CD8-positive, alpha-beta memory T cell (primary cell): ENCODE measurements at places on chromosomes 3 and 15.

- no peaks in the 10 kb centered on the region for H3K27me3 ChIP-seq
- no peak for DNase-seq
- H3K4me1 ChIP-seq = no peaks in the 10 kb centered on the region
- no peaks in the 10 kb centered on the region for H3K36me3 ChIP-seq
- H3K4me3 ChIP-seq = no peak overlapping the region
Measured at GRCh38 chr3:167787440-167787839, 51.9 kb downstream of the SERPINI1 start.

DNA sequence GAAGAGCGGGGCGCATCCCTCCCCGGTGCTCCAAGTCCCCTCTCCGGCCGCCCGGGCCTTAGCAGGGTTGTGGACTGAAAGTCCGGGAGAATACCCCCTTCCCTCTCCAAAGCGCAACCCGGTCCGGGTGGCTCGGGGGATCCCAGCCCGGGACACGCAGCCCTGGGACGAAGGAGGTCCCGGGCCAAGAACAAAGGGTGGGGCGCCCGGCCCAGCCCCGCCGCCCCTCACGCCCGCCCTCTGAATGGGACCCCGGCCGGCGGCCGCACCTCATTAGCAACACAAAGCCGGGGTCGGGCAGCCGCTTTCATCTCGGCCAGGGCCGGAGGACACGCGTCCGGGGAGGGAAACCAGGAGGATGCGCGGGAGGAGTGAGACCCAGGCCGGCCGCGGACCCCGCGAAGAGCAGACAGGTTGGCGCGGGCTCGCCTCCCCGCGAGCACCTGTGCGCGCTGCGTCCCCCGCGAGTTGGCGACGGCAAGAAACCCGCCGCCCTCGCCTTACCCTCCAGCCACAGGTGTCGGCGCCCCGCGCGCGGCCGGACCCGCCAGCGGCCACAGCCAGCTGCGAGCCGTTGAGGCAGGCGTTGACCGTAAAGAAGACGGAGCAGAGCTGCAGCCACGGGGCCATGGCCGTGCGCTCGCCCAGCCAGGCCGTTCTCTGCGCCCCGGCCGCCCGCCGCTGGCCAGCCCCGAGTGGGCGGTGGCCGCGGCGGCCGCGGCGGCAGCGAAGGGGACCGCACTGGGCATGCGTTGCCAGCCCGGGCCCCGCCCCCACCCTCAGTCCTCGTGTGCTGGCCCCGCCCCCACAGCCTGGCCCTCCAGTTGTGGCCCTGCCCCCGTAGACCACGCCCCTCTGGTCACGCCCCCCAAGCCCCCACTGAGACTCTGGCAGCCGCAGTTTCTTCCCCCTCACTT lies at the start of gene IL17RD:
IL17RD (minus strand) TSS at position 697 of the 917 bp plus-strand sequence; CDS start at position 630, 67 bp downstream.
- no peaks in the 10 kb centered on the region for H3K36me3 ChIP-seq
- H3K4me1 ChIP-seq = peaks cover 6% of the 10 kb centered on the region
- H3K4me3 ChIP-seq = no peak within 1 kb of the TSS
- H3K27ac ChIP-seq = no peak within 1 kb of the TSS
- H3K27me3 ChIP-seq = peaks cover 28% of the 10 kb centered on the region

- no peak overlapping the region for H3K4me3 ChIP-seq
- no peak for DNase-seq
- H3K27me3 ChIP-seq = no peaks in the 10 kb centered on the region
- peaks cover 64% of the 10 kb centered on the region for H3K4me1 ChIP-seq
Measured at GRCh38 chr3:46278816-46279672, 36.8 kb downstream of the CCR3 start.

GRCh38 chr15:96411056-96412031 lies 80.8 kb downstream of the NR2F2 start:
- DNase-seq = no peak
- H3K36me3 ChIP-seq = no peaks in the 10 kb centered on the region
- H3K27me3 ChIP-seq = peaks cover 17% of the 10 kb centered on the region
- no peak overlapping the region for H3K4me3 ChIP-seq
- H3K27ac ChIP-seq = no peak overlapping the region

- no peak for DNase-seq
- peak overlapping the region; percentile 38 for H3K27ac ChIP-seq
- peaks cover 5% of the 10 kb centered on the region for H3K36me3 ChIP-seq
- H3K4me3 ChIP-seq = peak overlapping the region; percentile 6
- no peaks in the 10 kb centered on the region for H3K27me3 ChIP-seq
Measured at GRCh38 chr15:78046796-78047341, 30.6 kb downstream of the TBC1D2B start.

DNA sequence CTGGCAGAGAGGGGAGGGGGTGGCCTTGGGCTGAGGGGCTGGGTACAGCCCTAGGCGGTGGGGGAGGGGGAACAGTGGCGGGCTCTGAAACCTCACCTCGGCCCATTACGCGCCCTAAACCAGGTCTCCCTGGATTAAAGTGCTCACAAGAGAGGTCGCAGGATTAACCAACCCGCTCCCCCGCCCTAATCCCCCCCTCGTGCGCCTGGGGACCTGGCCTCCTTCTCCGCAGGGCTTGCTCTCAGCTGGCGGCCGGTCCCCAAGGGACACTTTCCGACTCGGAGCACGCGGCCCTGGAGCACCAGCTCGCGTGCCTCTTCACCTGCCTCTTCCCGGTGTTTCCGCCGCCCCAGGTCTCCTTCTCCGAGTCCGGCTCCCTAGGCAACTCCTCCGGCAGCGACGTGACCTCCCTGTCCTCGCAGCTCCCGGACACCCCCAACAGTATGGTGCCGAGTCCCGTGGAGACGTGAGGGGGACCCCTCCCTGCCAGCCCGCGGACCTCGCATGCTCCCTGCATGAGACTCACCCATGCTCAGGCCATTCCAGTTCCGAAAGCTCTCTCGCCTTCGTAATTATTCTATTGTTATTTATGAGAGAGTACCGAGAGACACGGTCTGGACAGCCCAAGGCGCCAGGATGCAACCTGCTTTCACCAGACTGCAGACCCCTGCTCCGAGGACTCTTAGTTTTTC lies 4.9 kb downstream of the ISL2 start:
- H3K36me3 ChIP-seq = no peaks in the 10 kb centered on the region
- no peak for DNase-seq
